Activated CD4-positive, alpha-beta T cell treated with anti-CD3 and anti-CD28 coated beads, Interleukin-2, amount 10 ng/mL, durations not matched to agents 24 days and 14 days (primary cell): ENCODE measurements at places on chromosomes 12 and 14. TPM values are rescaled to one million over a fixed set of nuclear protein-coding genes. Genes with fewer than 3 reads are reported as not detected.

Gene PTHLH
- total RNA-seq: not detected in 2 replicates

Gene ADAM21
- total RNA-seq: not detected in 2 replicates

Gene TSHR
- not detected in 2 replicates for total RNA-seq

Gene CLEC4A
- 0.97 and 1.5 TPM in 2 replicates for total RNA-seq

Gene TMEM179
- total RNA-seq: 0.28 TPM in 1 of 2 replicates, not detected in the other

Gene HOXC6
- not detected in 2 replicates for total RNA-seq

Gene A2M
- not detected in 2 replicates for total RNA-seq

Gene OR6C2
- total RNA-seq: not detected in 2 replicates

Gene CLEC2B
- total RNA-seq: 13.0 and 13.1 TPM in 2 replicates

Gene ADGRD1
- total RNA-seq: 0.84 and 0.95 TPM in 2 replicates

Gene KCNH5
- not detected in 2 replicates for total RNA-seq

Gene PLEKHG7
- not detected in 2 replicates for total RNA-seq

Gene SAMD15
- 0.28 and 0.63 TPM in 2 replicates for total RNA-seq

Gene CCDC177
- 0.05 TPM in 1 of 2 replicates, not detected in the other for total RNA-seq

Gene CFL2
- 4.9 and 6.0 TPM in 2 replicates for total RNA-seq

Gene RTL1
- not detected in 2 replicates for total RNA-seq

Gene MYH6
- 0.17 and 0.23 TPM in 2 replicates for total RNA-seq

Gene ZNF664
- total RNA-seq: 63.2 and 69.3 TPM in 2 replicates

Gene TSPAN11
- total RNA-seq: not detected in 2 replicates

Gene FRS2
- total RNA-seq: 12.1 and 13.6 TPM in 2 replicates

Gene FICD
- 5.9 and 6.6 TPM in 2 replicates for total RNA-seq

Gene TOX4
- total RNA-seq: 75.9 and 82.8 TPM in 2 replicates

Gene IGF1
- total RNA-seq: 1.1 and 1.8 TPM in 2 replicates
